ENCODE measurements at places on chromosomes 13 and 19. TPM values are rescaled to one million over a fixed set of nuclear protein-coding genes. Genes with fewer than 3 reads are reported as not detected.

NALCN gene
- 0.34 TPM for total RNA-seq

DNA sequence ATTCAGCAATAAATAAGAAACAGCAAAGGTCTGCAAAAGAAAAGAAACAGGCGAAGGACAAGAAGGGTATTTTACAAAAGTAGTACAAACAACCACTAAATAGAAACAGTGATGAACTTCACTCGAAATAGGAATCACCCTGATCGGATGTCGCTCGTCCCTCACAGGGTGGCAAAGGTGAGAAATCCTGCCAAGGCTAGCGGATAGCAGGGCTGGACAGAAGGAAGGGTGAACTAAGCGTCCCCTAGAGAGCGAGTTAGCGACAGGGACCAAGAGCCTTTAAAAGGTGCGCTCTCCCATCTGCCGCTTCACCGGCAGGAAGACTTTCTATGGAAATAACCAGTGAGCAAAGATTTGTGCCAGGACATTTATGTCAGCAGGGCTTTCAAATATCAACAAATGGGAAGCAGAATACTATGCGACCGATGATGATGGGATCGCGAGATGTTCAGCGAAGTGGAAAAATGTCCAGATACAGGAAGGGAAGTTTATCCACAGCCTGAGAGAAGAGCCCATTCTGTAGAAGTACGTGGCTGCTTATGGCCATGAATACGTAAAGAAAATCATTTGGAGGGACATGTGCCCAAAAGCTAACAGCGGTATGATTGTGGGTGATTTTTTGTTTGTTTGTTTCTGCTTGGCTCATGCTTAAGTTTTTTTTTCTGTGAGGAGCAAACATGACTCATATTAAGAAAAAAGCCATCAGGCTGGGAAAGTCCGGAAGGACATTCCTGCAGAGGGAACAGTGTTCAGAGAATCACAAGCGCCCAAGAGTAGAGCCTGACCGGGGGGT, 18.9 kb downstream of the ELAVL1 start:
- H3K4me1 ChIP-seq: no peaks in the 10 kb centered on the region
- DNase-seq: no peak
- H3K27ac ChIP-seq: peak overlapping the region; percentile 57
- H3K36me3 ChIP-seq: peaks cover 72% of the 10 kb centered on the region
- H3K4me3 ChIP-seq: no peak overlapping the region

GRCh38 chr19:18634612-18635297, 2.1 kb upstream of the KLHL26 start:
- H3K36me3 ChIP-seq: no peaks in the 10 kb centered on the region
- peaks cover 12% of the 10 kb centered on the region for H3K4me1 ChIP-seq
- DNase-seq: no peak
- no peak overlapping the region for H3K27ac ChIP-seq
- H3K27me3 ChIP-seq: peaks cover 30% of the 10 kb centered on the region
- no peak overlapping the region for H3K4me3 ChIP-seq

GRCh38 chr13:57925751-57926150, 294.2 kb downstream of the PCDH17 start:
- no peak for DNase-seq
- no peaks in the 10 kb centered on the region for H3K4me1 ChIP-seq
- H3K4me3 ChIP-seq: no peak overlapping the region

EID2B gene
- 2.7 TPM for total RNA-seq

GRCh38 chr13:66803013-66803807, 426.9 kb downstream of the PCDH9 start:
- H3K4me3 ChIP-seq: no peak overlapping the region
- no peak for DNase-seq
- H3K27me3 ChIP-seq: no peaks in the 10 kb centered on the region
- H3K4me1 ChIP-seq: peaks cover 42% of the 10 kb centered on the region
- no peaks in the 10 kb centered on the region for H3K36me3 ChIP-seq

AMER2 gene
- total RNA-seq: 0.18 TPM

CAPN12 gene
- total RNA-seq: 9.6 TPM

GRCh38 chr19:16888629-16889365, at the start of gene F2RL3:
Gene F2RL3 (plus strand): TSS chr19:16888999. CDS start chr19:16889190, 191 bp downstream.
- no peak within 1 kb of the TSS for H3K27ac ChIP-seq
- no peak within 1 kb of the TSS for H3K4me3 ChIP-seq
- DNase-seq: no peak
- no peaks in the 10 kb centered on the region for H3K36me3 ChIP-seq
- H3K4me1 ChIP-seq: no peaks in the 10 kb centered on the region

GRCh38 chr13:59856281-59856810, 307.4 kb downstream of the DIAPH3 start:
- H3K27me3 ChIP-seq: no peaks in the 10 kb centered on the region
- no peak overlapping the region for H3K27ac ChIP-seq
- no peak for DNase-seq

DNA sequence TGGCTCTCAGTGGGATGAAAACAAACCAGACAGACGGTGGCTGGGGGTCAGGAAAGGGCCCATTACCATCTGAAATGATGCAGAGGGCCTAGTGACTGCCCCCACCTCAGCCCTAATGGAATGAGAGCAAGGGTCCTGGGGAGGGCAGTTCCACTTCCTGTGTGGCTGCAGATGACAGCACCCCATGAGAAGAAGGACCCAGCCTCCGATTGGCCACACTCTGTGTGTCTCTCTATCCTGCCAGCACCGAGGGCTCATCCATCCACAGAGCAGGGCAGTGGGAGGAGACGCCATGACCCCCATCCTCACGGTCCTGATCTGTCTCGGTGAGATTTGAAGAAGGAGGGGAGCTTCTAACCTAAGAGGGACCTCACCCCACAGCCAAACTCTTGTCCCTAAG, 498 bp downstream of the LILRB1 start:
- H3K4me1 ChIP-seq: no peaks in the 10 kb centered on the region
- no peak overlapping the region for H3K4me3 ChIP-seq
- H3K36me3 ChIP-seq: peaks cover 47% of the 10 kb centered on the region
- H3K27me3 ChIP-seq: peaks cover 9% of the 10 kb centered on the region
- H3K27ac ChIP-seq: no peak overlapping the region

- H3K27me3 ChIP-seq: peaks cover 31% of the 10 kb centered on the region
- no peak overlapping the region for H3K4me3 ChIP-seq
- H3K36me3 ChIP-seq: no peaks in the 10 kb centered on the region
- H3K4me1 ChIP-seq: peaks cover 6% of the 10 kb centered on the region
- no peak for DNase-seq
- no peak overlapping the region for H3K27ac ChIP-seq
Observed at GRCh38 chr13:21606796-21607195, 2.8 kb upstream of the MICU2 start.

DNA sequence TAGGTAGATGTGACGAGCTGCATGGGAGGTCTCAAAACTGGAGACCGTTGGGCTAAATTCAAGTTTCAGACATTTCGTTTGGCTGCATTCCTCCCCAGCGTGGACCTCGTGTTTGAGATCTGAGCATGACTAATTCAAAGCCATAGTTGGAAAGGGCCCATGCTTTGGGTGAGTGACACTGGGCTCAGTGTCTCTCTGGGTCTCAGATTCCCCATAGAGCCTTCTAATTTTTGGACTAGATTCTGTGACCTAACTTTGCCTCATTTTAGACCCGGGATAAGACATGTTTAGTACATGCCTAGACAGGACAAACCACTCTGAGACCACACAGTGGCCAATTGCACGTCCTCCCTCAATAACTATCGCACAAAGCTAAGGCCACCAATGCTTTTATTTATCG, 16.6 kb downstream of the CKM start:
- no peak for DNase-seq
- H3K4me3 ChIP-seq: no peak overlapping the region
- H3K4me1 ChIP-seq: peaks cover 13% of the 10 kb centered on the region
- H3K27me3 ChIP-seq: peaks cover 58% of the 10 kb centered on the region

DNA sequence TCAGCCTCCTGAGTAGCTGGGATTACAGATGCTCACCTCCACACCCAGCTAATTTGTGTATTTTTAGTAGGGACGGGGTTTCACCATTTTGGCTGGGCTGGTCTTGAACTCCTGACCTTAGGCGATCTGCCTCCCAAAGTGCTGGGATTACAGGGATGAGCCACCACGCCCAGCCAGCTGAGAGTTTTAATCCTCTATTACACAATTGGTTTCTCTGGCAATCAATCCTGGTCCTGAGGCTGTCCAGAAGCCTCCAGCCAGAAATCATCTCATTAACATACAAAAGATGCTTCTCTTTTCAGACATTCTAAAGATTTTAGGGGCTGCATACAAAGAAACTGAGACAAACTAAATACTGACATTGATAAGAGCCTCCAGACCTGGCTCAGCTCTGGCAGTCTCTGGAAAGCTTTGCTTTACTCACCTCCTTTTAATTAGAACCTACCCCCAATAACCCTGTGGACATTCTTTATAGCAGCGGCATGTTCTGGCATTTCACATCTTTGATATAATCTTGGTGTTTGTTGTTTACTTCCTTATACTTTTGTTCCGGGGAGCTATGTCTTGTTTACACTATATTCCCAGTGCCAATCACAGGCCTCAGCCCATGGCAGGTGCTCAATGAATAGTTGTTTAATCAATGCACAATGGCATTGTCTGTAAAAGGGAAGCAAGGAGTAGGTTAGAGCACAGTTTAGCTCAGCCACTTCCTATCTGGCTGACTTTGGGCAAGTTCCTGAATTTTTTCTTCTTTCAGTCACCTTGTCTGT, 4.1 kb upstream of the ZNF724 start:
- peaks cover 9% of the 10 kb centered on the region for H3K36me3 ChIP-seq
- peaks cover 8% of the 10 kb centered on the region for H3K4me1 ChIP-seq
- no peak overlapping the region for H3K27ac ChIP-seq
- no peak for DNase-seq

DNA sequence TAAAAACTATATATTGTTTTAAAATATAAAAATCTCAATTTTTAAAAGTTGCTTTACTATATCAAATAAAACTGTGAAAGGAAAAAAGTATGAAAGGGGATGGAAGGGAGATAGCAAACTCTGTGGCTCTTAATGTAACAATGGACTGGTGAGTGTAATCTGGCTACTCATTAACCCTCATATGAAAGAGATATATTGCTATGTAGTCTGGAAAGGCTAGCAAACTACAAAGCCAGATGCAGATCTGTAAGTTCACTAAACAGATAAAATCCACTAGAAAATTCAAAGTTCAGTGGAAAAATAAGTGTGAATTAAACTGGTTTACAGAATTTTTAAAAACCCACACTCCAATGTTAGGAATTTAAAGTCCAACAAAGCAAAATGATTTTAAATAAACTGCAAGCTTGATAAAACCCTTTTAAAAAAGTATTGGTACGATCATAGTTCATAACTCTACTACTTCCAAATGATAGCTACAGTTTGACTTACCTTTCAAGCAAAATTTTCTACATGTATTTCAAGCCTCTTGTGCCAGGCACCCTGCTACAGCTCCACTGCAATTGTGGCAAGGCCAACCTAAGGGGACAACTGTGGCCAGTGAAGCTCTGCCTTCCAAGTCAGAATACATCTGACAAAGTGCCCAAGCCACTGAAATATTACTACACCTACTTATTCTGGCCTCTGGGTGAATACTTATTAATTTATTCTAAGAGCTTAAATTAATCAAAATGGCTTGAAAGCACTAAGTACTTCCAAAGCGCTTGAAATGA, 647 bp upstream of the ELF1 start:
- DNase-seq: no peak
- no peak overlapping the region for H3K4me3 ChIP-seq
- peaks cover 50% of the 10 kb centered on the region for H3K4me1 ChIP-seq
- no peaks in the 10 kb centered on the region for H3K36me3 ChIP-seq

CGB5 gene
- total RNA-seq: 0.35 TPM

PSG11 gene
- not detected for total RNA-seq

KLF12 gene
- 8.5 TPM for total RNA-seq

SAFB gene
- total RNA-seq: 106 TPM

GRCh38 chr13:81406639-81407292, 1065.8 kb upstream of the SPRY2 start:
- no peaks in the 10 kb centered on the region for H3K36me3 ChIP-seq
- H3K4me1 ChIP-seq: no peaks in the 10 kb centered on the region
- no peak for DNase-seq

DNA sequence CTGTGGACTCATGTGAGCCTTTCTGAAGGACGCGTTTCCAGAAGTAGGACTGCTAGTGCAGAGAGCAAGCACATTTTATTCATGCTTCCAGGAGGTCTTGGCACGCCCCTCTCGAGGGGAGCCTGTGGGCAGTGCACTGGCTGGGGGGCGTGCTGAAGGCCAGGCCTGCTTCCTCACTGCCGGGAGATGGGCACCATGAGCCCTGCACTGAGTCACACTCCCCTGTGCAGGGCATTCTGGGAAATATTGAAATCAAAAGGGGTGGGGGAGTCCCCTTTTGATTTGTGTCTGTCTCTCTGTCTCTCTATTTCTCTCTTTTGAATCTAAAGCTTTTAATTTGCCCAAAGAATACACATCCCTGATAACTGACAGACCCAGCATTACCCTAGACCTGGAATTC, 34.0 kb downstream of the DPF1 start:
- no peak overlapping the region for H3K4me3 ChIP-seq
- H3K27me3 ChIP-seq: no peaks in the 10 kb centered on the region
- H3K36me3 ChIP-seq: 0 out of 2 replicates have a peak, but pooled peaks cover 3% of the 10 kb centered on the region
- H3K4me1 ChIP-seq: no peaks in the 10 kb centered on the region

DNA sequence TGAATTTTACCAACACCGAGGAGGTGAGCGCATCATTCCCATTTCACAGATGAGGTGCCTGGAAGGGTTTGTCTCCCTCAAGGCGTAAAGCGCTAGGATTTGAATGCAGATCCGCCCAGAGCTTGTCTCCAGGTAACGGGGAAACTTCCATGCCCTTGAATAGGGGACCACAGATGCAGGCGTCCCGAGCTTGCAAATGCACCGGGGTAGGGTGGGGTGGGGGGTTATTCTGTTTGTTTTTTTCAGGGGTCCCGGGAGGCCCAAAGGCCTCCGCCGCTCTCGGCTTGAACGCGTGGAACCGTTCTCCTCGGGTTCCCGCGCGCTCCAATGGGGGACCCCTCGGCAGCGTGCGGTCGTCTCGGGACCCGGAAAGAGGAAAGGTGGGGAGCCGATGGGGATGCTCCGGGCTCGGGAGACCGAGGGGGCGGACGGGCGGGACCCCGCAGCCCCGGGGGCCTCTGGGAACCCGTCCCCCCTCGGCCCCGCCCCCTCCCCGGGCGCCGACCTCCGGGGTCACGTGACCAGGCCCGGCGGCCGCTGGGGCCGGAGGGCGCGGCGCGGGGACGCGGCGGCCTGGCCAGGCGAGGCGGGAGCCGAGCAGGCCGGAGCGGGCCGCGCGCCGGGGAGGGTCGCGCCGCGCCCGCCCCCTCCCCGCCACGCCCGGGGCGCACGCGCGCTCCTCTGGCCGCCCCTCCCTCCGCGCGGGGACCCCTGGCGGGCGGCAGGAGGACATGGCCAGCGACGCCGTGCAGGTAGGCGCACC, at the start of gene PKN1:
PKN1 (plus strand) TSS at position 516 of the 763 bp plus-strand sequence; CDS start at position 732, 216 bp downstream.
- DNase-seq: peak; percentile 72
- no peaks in the 10 kb centered on the region for H3K36me3 ChIP-seq
- peak within 1 kb of the TSS; percentile 82 for H3K4me3 ChIP-seq
- H3K27ac ChIP-seq: peak within 1 kb of the TSS; percentile 72
- H3K27me3 ChIP-seq: peaks cover 29% of the 10 kb centered on the region
- H3K4me1 ChIP-seq: peaks cover 7% of the 10 kb centered on the region

NAPA gene
- 61.3 TPM for total RNA-seq

- no peaks in the 10 kb centered on the region for H3K27me3 ChIP-seq
- H3K27ac ChIP-seq: peak overlapping the region; percentile 62
- DNase-seq: no peak
- no peaks in the 10 kb centered on the region for H3K36me3 ChIP-seq
- H3K4me3 ChIP-seq: no peak overlapping the region
Observed at GRCh38 chr13:40983725-40984667, 35.1 kb downstream of the ELF1 start.

- peak overlapping the region; percentile 87 for H3K27ac ChIP-seq
- peaks cover 28% of the 10 kb centered on the region for H3K4me1 ChIP-seq
- peaks cover 25% of the 10 kb centered on the region for H3K36me3 ChIP-seq
- H3K4me3 ChIP-seq: peak overlapping the region; percentile 76
- peaks cover 12% of the 10 kb centered on the region for H3K27me3 ChIP-seq
Observed at GRCh38 chr19:12867120-12868099, 13.8 kb downstream of the DNASE2 start.
